ENCODE measurements at places on chromosomes 12 and 14.
A peak's percentile ranks its signal among the peaks of the same experiment; 100 is the strongest.

DNA sequence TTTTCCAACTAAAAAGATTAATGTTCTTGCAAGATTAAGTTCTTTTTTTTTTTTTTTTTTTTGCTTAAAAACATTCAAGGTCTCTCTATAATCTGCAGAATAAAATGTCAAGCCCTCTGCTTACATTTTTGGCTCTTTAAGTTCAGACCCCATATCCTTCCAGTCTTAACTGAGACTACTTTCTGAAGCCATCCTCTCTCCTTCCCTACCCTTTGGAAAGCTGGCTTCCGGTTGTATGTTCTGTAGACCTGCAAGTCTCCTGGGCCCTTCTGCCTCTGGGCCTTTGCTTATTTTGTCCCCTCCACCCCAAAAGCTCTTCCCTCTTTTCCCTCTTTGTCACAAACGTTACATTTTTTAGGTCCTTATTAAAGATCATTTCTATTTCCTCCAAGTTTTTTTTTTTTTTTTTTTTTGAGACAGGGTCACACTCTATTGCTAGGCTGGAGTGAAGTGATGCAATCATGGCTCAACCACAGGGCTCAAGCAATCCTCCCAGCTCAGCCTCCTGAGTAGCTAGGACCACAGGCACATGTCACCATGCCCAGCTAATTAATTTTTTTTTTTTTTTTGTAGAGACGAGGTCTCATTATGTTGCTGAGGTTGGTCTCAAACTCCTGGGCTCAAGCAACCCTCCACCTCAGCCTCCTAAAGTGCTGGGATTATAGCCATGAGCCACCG lies 46.5 kb downstream of the PTPRB start:
- no peak for DNase-seq

DNA sequence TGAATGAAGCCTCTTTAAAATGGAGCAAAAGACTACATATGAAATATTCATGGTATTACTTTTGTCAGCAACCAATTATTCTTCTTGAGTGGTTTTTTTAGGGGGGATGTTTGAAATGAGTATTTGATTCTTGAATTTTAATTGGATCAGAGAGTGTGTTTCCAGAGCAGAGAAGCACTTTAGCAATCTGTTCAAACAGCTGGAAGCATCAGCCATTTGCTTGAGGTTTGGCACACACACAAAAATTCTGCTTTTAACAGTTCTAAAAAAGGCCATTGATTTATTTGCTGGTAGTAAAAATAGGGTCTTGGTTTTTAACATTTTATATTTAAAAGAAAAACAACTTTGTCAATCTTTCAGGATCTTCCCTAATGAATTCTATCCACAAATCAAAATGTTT lies 292.7 kb downstream of the LRFN5 start:
- DNase-seq = no peak

DNA sequence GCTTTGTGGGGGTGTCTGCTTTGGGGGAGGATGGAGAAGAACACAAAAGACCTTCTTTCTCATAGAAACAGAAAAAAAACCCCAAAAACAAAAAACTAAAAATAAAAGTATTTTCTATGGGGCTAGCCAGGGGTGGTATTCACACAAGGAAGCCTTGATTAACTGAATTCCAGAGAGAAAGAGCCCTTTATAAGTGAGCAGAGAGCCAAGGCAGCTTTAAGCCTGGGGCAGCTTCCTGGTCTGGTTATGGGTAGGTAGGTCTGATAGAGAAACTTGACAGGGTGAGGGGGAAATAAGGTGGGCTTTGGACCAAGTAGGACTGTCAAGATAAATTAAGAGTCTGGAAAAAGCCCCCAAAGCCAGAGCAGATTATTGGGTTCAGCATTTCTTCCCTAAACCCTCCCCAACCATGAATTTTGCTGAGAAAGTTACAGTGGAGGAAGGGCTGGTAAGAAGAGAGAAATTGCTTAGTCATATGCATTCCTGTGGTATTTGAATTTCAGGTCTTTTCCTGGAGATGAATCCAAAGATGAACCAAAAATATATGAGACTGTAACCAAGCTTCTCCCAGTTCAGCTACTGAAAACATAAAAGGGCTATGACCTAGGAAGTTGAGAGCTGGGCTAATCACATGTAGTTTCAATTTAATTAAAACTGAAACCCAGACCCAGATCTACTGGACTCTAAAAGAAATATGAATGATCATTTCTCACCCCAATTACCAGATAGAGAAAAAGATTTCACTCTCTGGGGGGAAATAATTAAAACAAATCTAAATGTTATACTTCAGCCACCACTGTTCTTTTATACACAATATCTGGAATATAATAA lies 144.8 kb downstream of the TBC1D30 start:
- no peak for DNase-seq

- DNase-seq = no peak
Observed at GRCh38 chr14:67045440-67045839, 143.8 kb upstream of the GARIN2 start.

GRCh38 chr14:32620303-32620702 lies 291.2 kb downstream of the AKAP6 start:
- DNase-seq = no peak

GRCh38 chr12:4005851-4006430 lies 132.7 kb upstream of the PARP11 start:
- no peak for DNase-seq

GRCh38 chr14:54211551-54212308 lies 185.1 kb upstream of the CDKN3 start:
- DNase-seq = no peak

- no peak for DNase-seq
Observed at GRCh38 chr12:98955284-98955683, 310.2 kb downstream of the APAF1 start.

DNA sequence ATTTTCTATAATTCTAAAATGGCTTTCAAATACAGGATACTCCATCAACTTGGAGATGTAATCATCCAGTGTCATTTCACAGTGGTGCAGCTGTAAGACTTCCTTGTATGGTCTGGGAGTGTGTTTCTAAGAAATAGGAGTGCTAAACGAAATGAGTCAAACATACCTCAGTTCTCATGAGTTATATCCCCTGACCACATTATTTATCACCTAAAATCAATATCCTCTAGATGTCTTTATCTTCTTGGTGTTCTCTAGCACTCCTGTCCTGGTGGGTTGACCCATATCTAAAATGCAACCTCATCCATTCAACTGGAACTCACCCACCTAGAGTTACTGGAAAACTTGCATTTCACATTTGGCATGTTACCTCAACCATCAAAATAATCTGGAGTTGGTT lies 33.2 kb downstream of the TMEM30B start:
- no peak for DNase-seq

- no peak for DNase-seq
Observed at GRCh38 chr12:116332705-116333380, 55.4 kb upstream of the MED13L start.

DNA sequence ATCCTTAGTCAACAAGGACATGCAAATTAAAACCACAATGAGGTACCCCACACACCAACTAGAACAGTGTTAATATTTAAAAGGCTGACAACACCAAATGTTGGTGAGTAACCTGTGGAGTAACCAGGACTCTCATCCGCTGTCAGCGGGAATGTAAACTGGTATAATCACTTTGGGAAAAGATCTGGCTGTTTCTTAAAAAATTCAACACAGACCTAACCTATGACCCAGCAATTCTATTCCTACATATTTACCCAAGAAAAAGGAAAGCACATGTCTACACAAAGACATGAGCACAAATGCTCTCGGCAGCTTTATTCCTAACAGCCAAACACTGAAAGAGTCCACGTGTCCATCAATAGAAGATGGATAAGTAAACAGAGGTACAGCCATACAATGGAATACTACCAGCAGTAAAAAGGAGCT lies 26.6 kb downstream of the NRDE2 start:
- no peak for DNase-seq

- DNase-seq = no peak
Observed at GRCh38 chr12:54622463-54623183, 12.1 kb downstream of the LACRT start.

GRCh38 chr14:85824526-85824925 lies 294.6 kb downstream of the FLRT2 start:
- no peak for DNase-seq

DNA sequence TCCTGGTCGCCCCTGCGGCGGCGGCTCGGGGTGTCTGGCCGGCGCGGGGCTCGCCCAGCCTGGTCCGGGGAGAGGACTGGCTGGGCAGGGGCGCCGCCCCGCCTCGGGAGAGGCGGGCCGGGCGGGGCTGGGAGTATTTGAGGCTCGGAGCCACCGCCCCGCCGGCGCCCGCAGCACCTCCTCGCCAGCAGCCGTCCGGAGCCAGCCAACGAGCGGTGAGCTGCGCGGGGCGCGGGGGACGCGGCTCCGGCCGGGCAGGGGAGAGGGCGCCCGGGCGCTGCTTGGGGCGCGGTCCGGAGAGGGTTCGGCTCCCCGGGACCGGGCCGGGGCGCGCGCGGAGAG lies at the start of gene LGALS3:
LGALS3 (plus strand) TSS at position 167 of the 342 bp plus-strand sequence. CDS start 8,122 bp downstream, outside the sequence.
- peak; percentile 80 for DNase-seq

DNA sequence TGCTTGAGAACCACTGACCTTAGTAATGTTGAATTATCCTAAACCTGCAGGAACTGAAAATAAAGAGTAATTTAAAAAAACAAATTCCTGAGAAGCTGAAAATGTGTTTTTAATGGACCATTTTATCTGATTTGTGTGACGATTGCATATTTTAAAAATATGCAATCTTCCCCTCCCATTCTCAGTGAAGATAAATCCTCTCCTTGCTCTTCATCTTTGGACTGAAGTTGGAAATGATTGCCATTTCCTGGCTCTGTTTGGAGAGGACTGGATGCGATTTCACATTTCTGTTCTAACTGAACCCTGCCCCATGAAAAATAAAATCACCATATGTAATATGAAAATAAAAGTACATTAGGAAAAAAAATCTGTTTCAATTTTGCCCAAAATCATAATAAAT lies 216.3 kb downstream of the SLC6A15 start:
- DNase-seq = no peak

DNA sequence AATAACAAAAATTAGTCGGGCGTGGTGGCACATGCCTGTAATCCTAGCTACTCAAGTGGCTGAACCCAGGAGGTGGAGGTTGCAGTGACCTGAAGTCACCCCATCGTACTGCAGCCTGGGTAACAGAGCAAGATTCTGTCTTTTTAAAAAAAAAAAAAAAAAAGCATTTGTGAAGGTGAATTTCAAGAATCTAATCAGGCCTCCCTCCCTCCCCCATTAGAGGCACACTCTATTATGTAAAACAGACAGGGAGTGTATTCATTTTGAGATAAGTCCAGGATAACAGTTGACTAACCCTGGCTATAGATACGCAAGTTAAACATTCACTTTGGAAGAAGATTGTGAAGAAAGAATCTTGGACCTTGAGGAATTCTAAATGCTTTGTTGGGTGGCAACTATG lies 2.9 kb downstream of the RESF1 start:
- no peak for DNase-seq

DNA sequence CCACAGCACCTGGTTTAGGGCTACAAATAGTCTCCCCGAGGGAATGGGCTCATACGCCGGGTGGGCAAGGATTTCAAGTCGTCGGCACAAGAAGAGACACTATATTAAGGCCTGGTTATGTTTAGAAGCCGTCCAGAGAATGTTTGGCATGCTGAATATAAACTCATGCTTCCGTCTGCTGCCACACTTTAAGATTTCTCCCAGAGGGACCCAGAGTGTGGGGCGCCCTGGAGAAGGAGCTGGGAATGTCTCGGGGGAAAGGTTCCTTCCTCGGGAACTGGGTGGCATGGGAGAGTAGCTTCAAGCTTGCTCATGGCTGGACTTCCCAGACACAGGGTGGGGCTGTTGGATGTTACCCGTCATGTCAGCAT lies 295.7 kb downstream of the CACNA1C start:
- DNase-seq = no peak

GRCh38 chr12:6532927-6533652 lies 1.2 kb upstream of the GAPDH start:
- DNase-seq = peak; percentile 53

DNA sequence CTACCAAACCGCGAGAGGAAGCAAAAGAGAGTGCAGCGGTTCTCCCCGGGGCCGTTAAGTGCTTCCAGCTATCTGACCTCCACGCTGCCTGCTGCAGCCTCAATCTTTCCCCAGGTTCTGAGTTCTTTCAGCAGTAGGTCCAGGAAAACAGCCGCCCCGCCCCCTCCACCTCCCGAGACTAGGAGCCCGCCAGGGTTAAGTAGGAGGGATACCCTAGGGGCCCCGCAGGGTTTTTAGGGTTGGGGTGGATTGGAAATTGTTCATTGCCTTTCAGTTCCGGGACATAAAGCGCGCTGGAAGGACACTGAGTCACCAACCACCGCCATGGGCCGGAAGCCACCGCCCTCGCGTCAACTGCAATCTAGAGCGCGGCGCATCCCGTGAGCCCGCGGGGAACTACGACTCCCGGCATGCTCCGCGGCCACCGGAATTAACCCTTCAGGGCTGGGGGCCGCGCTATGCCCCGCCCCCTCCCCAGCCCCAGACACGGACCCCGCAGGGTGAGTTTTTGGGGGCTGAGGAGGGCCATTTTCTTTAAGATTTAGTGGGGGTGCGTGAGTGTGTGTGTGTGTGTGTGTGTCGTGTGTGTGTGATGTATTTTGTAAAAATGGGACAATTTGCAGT lies at the start of gene MYL6B:
MYL6B (plus strand) TSS at position 456 of the 624 bp plus-strand sequence. CDS start 1,332 bp downstream, outside the sequence.
- DNase-seq = peak; percentile 93

DNA sequence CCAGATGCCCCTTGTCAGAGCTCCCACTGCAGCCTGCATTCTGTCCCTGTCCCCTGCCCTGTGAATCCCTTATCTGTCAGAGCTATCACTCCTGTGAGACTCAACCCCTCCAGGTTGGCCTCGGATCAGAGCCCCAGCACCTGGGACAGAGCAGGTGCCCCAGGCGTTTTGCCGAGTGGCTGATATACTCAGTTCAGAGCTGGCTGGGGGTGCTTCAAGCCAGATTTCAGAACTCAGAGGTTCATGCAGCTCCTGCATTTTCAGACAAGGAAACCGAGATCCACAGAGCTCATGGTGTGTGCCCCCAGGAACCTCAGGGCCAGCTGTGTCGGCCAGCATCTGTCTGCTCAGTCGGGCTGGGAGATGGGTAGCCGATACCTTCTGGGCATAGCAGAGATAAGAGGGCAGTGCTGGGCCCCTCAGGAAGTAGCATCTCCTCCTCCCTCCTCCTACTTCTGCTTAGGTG lies 228.0 kb upstream of the RTL1 start:
- no peak for DNase-seq

- DNase-seq = no peak
Observed at GRCh38 chr12:115870510-115870909, 407.0 kb downstream of the MED13L start.

DNA sequence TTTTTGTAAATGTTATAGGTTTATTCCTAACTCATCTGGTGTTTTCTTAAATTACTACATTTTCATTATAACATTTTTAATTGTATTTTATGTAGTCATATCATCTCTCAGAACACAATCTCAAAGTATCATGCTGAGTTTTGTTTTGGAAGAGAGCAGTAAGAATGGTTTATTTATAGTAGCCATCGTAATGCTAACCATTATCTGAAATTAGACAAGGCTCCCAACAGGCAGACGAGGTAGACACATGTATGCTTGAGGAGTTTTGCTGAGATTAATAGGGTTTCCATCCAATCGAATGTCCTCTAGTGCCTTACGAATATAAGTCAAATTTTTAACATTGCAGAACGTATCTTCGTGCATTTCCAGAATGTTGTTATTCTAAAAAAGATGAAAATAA lies 9.0 kb upstream of the CCER1 start:
- DNase-seq = no peak

GRCh38 chr12:26032719-26033241 lies 74.3 kb downstream of the RASSF8 start:
- no peak for DNase-seq
